Thymus (tissue), 14 donors: ENCODE measurements at places on chromosomes 2 and 18.

GRCh38 chr2:38960609-38961320 lies 71.1 kb downstream of the ARHGEF33 start:
- H3K27ac ChIP-seq: no peak overlapping the region
- peaks cover 22% of the 10 kb centered on the region for H3K27me3 ChIP-seq
- peak overlapping the region; percentile 50 for H3K4me3 ChIP-seq

GRCh38 chr2:88209521-88210131 lies 39.5 kb downstream of the THNSL2 start:
- no peaks in the 10 kb centered on the region for H3K27me3 ChIP-seq
- H3K4me1 ChIP-seq: no peaks in the 10 kb centered on the region
- no peak for DNase-seq

DNA sequence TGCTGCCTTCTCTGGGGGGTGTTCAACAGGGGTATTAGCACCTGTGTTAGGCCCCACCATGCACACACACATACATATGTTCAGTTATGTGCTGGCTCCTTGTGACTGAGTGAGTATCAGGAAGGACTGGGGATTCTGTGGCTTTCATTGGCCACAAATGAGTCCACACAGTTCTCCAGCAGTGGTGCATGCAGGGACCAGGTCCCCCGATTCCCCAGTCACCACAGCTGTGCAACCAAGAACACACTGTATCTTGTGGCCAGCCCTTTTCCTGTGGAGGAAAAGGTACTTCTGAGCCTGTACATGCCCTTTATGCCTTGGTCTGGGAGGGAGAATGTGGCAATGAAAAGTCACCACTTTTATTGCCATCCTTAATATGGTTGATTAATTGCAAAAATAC lies 74.9 kb upstream of the KLF7 start:
- no peak overlapping the region for H3K4me3 ChIP-seq
- no peaks in the 10 kb centered on the region for H3K36me3 ChIP-seq
- H3K27me3 ChIP-seq: no peaks in the 10 kb centered on the region
- peaks cover 29% of the 10 kb centered on the region for H3K4me1 ChIP-seq
- H3K27ac ChIP-seq: peak overlapping the region; percentile 46
- DNase-seq: no peak

GRCh38 chr2:170782673-170783072 lies 12.5 kb downstream of the ERICH2 start:
- H3K4me1 ChIP-seq: no peaks in the 10 kb centered on the region
- no peak overlapping the region for H3K4me3 ChIP-seq
- no peak overlapping the region for H3K27ac ChIP-seq
- no peaks in the 10 kb centered on the region for H3K27me3 ChIP-seq
- H3K36me3 ChIP-seq: no peaks in the 10 kb centered on the region

- H3K27me3 ChIP-seq: no peaks in the 10 kb centered on the region
- no peak for DNase-seq
- peaks cover 5% of the 10 kb centered on the region for H3K4me1 ChIP-seq
- H3K27ac ChIP-seq: no peak overlapping the region
- no peak overlapping the region for H3K4me3 ChIP-seq
Measured at GRCh38 chr2:10287761-10288160, 14.9 kb upstream of the HPCAL1 start.

DNA sequence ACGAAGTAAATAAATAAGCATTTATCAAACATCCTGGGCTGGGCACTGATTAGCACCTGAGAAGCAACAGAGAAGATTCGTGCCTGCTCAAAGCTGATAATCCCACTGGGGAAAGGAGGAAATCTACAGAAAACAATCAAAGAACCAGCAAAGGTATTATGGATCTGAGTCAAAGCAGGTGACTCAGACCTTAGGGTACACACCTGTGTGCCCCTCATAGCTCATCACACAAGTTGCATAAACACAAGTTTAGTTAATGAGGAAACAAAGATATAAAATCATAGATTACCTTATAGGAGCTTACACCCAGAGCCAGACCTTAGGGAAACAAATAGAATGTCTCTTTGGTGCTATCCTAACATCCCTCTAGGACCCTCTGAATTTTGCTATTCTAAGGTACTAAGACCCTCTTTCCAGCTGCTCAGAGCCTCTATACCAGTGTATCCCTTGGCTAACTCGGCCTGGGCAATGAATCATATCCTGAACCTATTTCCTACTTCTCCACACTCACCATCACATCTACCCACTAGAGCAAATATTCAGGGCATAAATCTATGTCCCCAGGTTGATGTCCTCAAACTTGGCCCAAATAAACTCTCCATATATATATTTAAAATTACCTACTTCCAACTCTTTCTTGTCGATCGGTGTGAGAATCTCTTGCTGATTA lies 19.3 kb upstream of the CTIF start:
- no peak for DNase-seq
- H3K4me1 ChIP-seq: no peaks in the 10 kb centered on the region
- H3K36me3 ChIP-seq: no peaks in the 10 kb centered on the region

DNA sequence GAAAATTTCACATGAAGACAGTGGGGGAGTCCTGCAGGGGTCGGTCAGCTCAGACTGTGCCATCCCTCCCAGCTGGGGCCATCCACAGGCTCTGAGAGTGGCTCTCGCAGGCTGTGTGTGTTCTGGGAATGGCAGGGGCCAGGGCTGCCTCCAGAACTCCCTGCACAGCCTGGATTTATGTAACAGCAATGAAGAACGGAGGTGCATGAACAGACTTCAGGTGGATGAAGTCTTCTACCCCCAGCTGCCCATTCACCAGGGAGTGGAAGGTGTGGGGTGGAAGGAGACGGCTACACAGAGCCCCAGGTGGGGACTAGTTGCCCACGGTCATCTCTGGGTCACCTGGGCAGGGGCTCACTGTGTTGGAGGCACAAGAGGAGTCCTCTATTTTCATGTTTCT lies 56.1 kb upstream of the HDAC4 start:
- H3K27ac ChIP-seq: no peak overlapping the region
- H3K4me1 ChIP-seq: no peaks in the 10 kb centered on the region
- no peaks in the 10 kb centered on the region for H3K27me3 ChIP-seq
- no peak for DNase-seq
- no peak overlapping the region for H3K4me3 ChIP-seq

DNA sequence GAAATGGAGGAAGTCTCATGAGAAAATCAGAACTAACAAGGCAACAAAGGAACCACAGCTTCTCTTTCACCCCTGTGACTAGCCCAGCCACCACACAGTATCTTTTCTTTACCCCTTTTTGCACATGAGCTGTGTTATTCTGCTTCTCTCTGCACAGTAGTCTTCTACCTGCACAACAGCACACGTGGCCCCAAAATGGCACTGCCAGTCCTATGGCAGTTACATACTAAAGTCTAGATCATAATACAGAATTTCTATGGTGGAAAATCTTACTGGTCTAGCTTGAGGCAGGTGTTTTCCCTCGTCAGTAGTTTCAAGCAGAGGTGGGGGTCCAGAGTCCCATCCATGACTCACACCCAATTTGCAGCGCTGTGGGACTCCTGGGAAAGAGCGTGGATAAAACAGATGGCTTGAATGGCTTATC lies 177.7 kb downstream of the DIS3L2 start:
- H3K36me3 ChIP-seq: peaks cover 2% of the 10 kb centered on the region
- H3K27ac ChIP-seq: peak overlapping the region; percentile 64
- no peak for DNase-seq
- peaks cover 64% of the 10 kb centered on the region for H3K4me1 ChIP-seq

GRCh38 chr18:52069201-52069600 lies 270.8 kb upstream of the DCC start:
- no peak overlapping the region for H3K27ac ChIP-seq
- no peaks in the 10 kb centered on the region for H3K27me3 ChIP-seq
- H3K36me3 ChIP-seq: no peaks in the 10 kb centered on the region
- no peak overlapping the region for H3K4me3 ChIP-seq
- no peaks in the 10 kb centered on the region for H3K4me1 ChIP-seq

GRCh38 chr2:58089081-58089480 lies 42.5 kb downstream of the VRK2 start:
- H3K36me3 ChIP-seq: no peaks in the 10 kb centered on the region
- H3K4me1 ChIP-seq: no peaks in the 10 kb centered on the region
- no peak for DNase-seq
- H3K27ac ChIP-seq: no peak overlapping the region

DNA sequence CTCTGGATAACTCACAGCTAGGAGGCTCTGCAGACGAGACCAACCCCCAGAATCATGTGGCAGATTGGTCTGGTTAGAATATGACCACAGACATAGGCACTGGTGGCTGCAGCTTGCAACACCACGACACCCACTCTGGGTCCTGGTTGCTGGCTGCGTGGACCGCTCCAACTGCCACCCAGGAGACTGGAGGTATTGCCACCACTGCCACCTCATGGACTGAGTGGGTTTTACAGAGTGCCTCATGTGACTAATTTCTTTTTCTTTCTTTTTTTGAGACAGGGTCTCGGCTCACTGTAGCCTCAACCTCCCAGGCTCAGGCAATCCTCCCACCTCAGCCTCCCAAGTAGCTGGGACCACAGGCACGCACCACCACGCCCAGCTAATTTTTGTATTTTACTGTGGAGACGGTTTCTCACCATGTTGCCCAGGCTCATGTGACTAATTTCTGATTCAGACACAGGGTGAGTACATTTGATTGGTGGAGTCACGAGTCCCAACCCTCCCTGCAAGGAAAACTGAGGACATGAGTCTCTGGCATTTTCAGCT lies 29.9 kb upstream of the NT5DC4 start:
- H3K36me3 ChIP-seq: no peaks in the 10 kb centered on the region
- no peak overlapping the region for H3K27ac ChIP-seq

DNA sequence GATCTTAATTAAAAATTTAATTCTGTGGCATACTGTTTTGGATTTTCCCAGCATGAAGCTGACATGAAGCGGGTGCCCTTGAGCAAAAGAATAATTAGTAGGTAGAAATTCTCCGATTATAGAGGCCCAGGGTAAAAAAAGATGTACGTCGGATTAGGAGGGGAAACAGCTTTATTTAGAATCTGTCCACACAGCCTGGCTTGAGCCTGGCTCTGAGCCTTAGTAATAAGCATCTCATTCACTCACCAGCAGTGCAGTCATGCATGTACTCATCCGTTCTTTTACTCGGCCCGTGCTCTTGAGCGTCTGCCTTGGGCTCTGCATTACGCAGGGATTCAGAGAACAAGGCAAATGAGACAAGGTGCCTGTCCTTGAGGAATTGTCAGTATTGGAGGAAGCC lies 219.3 kb downstream of the AGAP1 start:
- no peak overlapping the region for H3K27ac ChIP-seq
- no peaks in the 10 kb centered on the region for H3K4me1 ChIP-seq
- no peak for DNase-seq

DNA sequence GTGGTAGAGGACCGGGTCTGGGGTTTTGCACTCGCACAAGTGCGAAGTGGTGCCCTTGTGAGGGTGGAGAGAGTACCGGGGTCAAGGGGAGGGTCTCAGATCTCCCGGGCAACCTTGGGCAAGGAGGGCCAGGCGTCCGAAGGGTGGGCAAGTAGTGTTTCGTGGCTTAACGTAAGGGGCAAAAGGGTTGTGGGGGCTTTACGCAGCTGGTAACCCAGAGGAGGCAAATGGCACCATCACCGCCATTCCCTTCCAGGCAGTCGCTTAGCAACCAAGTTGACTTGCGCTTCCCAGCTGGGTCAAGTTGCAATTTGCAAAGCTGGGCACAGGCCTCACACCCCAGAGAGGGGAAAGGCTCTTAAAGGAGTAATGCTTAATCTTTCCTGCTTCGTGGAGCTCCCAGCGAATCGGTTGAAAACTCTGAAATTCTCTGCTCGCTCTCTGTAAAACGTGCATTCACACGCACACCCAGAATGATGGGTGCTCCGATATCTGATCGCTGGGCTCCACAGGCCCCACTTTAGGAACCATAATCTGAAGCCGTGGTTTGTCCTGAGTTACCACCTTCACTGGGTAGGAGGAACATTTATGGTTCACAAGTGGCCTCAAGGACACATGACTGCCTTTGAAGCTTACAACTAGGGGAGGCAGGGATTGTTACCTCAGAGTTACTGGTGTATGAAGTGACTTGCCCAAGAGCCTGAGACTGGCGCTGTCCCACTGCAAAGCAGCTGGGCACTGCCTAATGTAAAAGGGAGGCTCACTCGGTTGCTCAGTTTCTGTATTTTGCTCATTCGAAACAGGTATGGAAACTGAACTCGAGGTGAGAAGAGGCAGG lies 127.9 kb downstream of the UXS1 start:
- H3K4me3 ChIP-seq: no peak overlapping the region
- peaks cover 3% of the 10 kb centered on the region for H3K27me3 ChIP-seq
- H3K27ac ChIP-seq: no peak overlapping the region
- H3K4me1 ChIP-seq: peaks cover 8% of the 10 kb centered on the region
- DNase-seq: no peak

- H3K4me3 ChIP-seq: no peak overlapping the region
- no peaks in the 10 kb centered on the region for H3K27me3 ChIP-seq
- H3K27ac ChIP-seq: no peak overlapping the region
- no peak for DNase-seq
- no peaks in the 10 kb centered on the region for H3K36me3 ChIP-seq
Measured at GRCh38 chr2:47293976-47294375, 109.0 kb upstream of the MSH2 start.

- peaks cover 13% of the 10 kb centered on the region for H3K27me3 ChIP-seq
- H3K4me3 ChIP-seq: no peak overlapping the region
- H3K27ac ChIP-seq: no peak overlapping the region
- H3K4me1 ChIP-seq: peaks cover 18% of the 10 kb centered on the region
- no peaks in the 10 kb centered on the region for H3K36me3 ChIP-seq
- DNase-seq: no peak
Measured at GRCh38 chr2:233056961-233057605, 3.1 kb upstream of the INPP5D start.

DNA sequence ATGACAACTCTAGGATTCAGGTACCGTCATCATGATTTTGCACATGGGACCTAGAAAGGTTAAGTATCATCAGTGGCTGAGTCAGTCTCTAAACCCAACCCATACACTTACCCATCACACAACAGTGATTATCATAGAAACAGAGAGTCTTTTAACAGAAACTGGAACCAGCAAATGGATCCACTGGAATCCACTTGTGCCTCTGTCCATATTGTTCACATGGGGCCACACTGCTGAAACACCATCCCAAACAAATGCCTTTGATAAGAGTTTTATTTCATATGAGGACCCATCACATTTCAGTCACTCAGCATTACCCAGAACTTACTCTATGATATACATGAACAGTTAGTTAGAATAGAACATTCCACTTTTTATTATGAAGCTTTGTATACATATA lies 430.0 kb downstream of the STK39 start:
- H3K4me1 ChIP-seq: no peaks in the 10 kb centered on the region
- no peak overlapping the region for H3K4me3 ChIP-seq
- H3K27me3 ChIP-seq: no peaks in the 10 kb centered on the region
- H3K27ac ChIP-seq: no peak overlapping the region

- H3K27ac ChIP-seq: no peak overlapping the region
- no peaks in the 10 kb centered on the region for H3K36me3 ChIP-seq
- H3K27me3 ChIP-seq: peaks cover 4% of the 10 kb centered on the region
- DNase-seq: no peak
Measured at GRCh38 chr2:127094509-127095366, 12.2 kb downstream of the BIN1 start.
